ENCODE measurements at places on chromosomes 5 and 9.

- no peak for DNase-seq
Measured at GRCh38 chr5:120124031-120124430, 340.1 kb upstream of the PRR16 start.

DNA sequence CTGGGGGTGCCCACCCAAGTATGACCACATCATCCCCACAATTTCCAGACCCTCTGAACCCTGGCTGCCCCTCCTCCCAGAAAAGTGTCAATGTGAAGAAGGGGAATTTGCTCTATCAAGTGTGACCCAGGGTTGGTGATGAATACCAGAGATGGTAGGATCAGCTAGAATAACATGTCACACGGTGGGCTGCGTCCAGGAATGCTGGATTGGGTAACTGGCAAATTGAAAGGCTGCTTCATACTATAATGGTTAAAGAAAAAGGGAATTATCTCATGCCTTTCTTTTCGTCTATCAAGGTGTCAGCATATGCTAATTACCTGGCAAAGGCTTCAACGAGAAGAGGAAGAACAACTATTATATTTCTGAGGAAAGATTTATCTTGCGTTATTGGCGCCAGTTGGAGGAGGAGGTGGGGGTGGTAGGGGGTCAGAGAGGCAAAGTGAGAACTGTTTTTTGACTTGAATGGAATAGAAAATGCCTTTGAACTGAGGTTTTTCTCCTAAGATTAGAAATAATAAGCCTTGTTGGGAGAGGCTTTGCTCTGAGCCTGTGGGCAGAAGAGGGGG lies 27.8 kb upstream of the ARAP3 start:
- DNase-seq = no peak

GRCh38 chr9:16884952-16885513 lies 14.6 kb upstream of the BNC2 start:
- DNase-seq = no peak

GRCh38 chr5:6408627-6409446 lies 30.5 kb upstream of the MED10 start:
- no peak for DNase-seq

GRCh38 chr5:135600971-135601381 lies 22.2 kb upstream of the CXCL14 start:
- DNase-seq = no peak

DNA sequence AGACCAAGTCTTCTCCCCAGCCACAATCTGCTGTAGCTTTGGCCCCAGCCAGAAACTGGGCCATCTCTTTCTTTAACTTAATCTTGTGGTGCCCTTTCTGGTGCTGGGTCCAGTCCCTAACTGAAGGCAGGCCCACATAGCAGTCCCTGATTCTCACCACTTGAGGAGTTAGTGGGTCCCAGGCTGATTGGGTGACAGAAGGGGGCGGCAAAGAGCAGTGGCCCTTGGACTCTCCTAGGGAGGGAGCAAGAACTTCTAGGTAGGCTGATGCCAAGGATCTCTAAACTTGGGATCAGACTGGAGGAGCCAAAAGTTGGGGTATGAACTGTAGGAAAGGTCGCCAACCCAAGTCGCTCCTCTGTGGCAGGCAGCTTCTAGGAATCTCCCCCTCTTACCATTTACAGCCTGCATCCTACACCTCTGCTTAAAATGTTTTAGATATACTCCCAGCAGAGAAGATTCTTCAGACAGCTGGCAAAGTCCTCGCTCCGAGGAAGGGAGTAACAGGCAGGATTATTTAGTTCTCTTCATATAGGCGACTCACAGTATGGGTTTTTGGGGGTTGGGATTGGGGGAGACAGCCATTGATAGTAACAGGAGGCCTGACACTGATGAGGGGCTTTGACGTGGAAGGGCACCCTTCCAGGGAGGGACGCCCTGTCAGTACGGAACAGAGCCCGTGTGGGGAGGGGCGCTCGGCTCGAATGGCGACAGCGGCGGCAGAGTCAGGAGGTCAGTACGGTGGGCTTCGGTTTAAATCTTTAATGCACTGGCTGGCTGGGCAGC lies 2.0 kb upstream of the CCL27 start:
- peak; percentile 77 for DNase-seq

GRCh38 chr9:81083854-81084512 lies 605.4 kb downstream of the TLE1 start:
- no peak for DNase-seq

DNA sequence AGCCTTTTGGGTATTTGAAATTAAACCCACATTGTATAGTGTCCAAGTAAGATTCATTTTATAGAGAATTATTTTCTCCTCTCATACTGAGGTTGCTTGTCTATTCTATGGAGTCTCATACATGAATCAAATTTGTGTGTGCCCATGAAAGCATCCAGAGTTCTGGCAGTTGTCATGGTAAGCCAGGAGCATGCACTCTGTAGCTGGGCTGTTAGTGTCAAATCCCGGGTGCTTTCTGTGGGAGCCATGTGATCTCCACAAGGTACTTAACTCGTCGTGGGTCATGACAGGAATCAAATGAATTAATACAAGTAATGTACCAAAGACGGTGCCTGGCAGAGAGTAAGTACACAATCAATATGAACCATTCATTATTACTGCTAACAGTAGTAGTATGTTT lies 58.7 kb downstream of the FBXL7 start:
- no peak for DNase-seq

DNA sequence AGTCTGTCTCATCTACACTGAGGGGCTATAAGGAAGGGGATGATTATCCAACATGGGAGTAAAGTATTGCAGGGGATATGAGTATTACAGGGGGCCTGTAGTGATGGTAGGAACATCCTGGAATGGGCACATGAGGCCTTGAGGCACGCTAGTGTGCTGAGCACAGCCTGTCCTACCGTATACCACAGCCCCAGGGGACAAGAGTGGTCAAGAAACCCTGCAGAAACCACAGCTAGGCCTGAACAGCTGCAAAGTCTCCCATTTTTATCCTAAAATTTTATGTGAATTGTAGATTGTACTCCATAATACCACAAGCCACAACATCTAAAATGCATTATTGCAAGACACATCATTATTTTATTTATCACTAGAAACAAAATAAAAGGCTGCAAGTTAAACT lies 136.3 kb upstream of the ASTN2 start:
- no peak for DNase-seq

- DNase-seq = no peak
Measured at GRCh38 chr5:132635873-132636272, 22.1 kb upstream of the IL13 start.

DNA sequence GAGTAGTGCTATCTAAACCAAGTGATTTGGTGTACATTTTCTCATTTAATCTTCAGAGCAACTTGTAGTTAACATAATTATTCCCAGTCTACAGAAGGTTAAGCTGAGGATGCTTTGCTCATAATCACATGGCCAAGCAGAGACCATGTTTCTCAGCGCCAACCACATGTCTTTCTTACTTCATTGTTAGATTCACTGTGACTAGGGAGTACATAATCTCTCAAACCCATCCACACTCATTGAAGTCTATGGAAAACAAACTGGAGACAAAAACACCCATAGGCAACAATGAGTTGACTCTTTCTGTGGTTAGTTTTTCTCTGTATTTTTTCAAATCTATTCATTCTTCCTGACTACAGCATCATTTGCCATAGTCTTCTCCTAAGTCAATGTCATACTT lies 281.7 kb upstream of the PTGER4 start:
- no peak for DNase-seq

- DNase-seq = no peak
Measured at GRCh38 chr5:149988126-149988525, 12.3 kb downstream of the TIGD6 start.

DNA sequence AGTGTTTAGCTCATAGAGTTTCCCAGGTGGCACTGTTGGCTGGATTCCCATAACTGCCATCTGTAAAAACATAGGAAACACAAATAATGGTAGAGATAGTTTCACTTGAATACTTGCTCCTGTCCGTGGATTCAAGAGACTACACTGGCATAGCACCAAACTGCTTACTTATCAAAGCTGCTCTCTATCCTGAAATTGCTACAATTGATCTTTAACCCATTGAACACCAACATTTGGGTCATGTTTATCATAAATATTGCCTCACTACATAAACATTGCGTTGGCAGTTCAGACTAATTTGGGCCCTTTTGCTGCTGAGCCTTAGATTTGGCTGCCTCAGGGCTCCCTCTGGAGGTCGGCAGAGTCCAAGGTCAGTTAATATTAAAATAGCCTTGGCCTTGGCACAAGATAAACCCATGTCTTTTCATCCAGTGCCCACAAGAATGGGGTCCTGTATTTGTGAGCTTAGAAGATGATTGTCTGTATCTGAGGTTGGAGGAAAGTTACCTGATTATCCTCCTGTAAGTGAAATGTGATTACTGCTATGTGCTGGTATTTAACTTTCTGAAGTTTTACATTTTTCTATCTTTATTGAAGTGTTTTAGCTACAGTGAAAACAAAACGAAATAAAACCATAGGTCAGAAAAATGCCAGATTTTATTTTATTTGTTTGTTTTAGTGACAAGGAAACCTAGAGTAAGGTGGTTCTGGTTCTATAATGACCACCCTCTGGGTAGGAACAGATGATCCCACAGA lies 4.0 kb upstream of the RANBP3L start:
- DNase-seq = no peak

- DNase-seq = no peak
Measured at GRCh38 chr5:147751156-147751830, 31.2 kb downstream of the JAKMIP2 start.

DNA sequence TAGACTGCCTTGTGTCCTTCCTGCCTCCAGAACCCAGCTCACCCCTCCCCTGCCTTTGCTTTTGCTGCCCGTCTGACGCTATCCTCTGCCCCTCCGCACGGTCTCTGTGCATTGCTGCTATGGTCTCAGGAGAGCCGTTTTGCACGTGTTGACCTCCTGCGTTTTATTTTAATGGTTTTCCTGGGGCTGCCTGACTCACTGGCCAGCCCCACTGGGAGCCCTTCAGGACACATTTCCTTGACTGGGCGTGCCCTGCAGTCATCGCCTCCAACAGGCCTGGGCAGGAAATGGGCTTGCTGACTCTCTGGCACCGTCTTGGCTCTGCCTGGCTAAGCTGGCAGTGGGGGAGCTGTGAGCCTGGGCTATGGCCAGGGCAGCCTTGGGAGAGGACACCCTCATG lies 17.9 kb upstream of the ASS1 start:
- DNase-seq = no peak

- no peak for DNase-seq
Measured at GRCh38 chr9:116842658-116843057, 155.6 kb downstream of the TRIM32 start.

GRCh38 chr9:92534204-92534603 lies 1.6 kb downstream of the ECM2 start:
- no peak for DNase-seq

DNA sequence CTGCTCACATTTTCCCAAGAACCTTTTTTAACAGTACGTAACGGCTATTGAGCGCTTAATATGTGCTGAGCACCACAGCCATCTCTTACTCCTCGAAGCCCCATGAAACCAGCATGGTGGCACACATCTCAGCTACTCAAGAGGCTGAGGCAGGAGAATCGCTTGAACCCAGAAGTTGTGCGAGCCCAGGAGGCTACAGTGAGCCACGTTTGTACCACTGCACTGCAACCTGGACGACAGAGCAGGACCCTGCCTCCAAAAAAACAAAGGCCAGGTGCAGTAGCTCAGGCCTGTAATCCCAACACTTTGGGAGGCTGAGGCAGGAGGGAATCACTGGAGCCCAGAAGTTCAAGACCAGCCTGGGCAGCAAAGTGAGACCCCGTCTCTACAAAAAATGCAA lies 28.2 kb downstream of the AQP7 start:
- DNase-seq = no peak

DNA sequence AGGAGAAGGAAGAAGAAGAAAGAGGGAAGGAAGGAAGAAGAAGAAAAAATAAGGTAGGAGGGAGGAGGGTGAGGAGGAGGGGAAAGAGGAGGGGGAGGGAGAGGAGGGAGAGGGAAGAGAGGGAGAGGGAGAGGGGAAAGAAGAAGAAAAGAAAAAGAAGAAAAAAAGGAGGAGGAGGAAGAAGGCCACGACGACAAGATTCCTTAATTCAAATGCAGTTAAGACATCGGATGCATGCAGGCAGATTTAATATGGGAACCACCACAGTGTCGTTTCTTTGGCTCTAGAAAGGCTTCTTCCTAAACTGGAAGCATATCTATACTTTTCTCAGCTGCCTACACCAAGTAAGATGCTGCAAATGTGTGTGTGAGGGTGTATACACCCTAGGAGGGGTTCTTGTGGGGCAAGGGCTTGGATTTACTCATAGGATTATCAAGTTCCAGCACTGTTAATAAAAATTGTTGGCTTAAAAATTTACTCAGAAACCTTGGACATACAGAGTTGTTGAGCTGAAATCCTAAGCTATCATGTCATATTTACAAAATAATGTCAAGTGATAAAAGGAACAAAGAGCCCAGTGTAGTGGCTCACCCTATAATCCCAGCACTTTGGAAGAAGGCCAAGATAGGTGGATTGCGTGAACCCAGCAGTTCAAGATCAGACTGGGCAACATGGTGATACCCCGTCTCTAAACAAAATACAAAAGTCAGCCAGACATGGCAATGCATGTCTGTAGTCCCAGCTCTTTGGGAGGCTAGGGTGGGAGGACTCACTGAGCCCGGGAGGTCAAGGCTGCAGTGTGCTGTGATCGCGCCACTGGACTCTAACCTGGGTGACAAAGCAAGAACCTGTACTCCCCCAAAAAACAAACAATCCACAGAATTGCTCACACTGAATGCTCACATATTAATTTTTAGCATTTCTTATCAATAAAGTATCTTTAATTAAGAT lies 108.5 kb downstream of the UBAP2 start:
- no peak for DNase-seq

DNA sequence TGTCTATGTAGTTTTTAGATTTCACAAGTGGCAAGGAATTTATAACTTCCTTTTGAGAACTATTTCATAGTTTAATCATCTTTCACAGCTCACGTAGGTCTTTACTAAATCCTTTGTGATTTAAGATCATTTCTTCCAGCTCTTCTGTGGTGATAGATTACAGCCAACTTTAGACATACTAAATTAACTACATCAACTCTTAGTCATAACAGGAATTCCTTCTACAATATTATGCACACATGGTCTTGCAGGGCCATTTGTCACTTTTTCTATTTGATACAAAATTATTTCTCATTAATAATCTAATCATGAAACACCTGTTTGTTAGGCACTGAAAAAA lies 208.4 kb downstream of the PDE4D start:
- no peak for DNase-seq

- no peak for DNase-seq
Measured at GRCh38 chr9:124386201-124386600, 29.0 kb downstream of the PSMB7 start.

GRCh38 chr9:91857291-91858212 lies 92.5 kb downstream of the ROR2 start:
- DNase-seq = no peak

DNA sequence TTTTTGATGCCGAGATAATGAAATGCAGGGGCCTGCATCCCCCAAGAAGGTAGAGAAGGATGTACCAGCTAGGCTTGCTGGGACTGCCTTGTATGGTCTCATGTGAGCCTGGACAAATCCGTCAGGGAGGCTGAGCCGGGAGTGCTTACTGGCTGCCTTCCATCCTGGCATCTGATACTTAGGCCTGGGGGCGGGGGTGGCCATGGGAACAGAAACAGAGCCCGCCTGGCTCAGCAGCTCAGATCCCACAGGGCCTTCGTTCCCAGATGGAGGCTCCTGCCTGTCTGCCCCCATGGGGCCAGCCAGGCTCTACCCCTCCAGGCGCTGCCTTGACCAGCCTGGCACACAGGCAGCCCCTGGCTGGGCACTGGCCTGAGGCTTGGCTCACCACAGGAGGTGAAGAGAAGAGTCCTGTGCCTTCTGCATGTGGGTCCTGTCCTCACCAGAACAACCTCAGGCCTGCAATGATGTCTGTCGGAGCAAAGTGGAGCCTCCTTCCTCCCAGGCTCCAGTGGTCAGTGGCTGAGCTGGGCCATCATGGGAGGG lies 10.5 kb upstream of the SPATA31E1 start:
- no peak for DNase-seq

GRCh38 chr5:35363387-35363965 lies 133.2 kb upstream of the PRLR start:
- no peak for DNase-seq
